GOT3 (cell line): ENCODE measurements at places on chromosomes 11 and 22.

DNA sequence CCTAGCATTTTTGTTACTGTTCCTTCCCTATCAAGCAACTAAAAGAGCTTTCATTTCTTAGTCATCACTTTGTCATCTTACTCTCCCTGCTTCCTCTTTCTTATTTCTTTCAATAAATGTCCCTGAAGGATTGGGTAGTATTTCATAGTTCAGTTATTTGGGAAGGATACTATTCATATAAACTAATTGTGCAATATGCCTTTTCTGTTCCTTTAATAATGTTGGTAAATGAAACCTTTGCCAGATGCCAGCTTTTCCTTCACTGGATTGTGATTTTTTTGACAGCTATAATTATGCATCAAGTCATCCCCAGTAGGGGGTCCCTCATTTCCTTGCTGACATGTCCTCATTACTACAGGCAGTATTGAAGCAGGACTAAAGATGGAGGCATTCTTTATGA lies 101.7 kb downstream of the ATM start:
- DNase-seq: no peak

- no peak for DNase-seq
These were observed 97.9 kb downstream of the STIM1 start for GRCh38 chr11:3953327-3953726.

DNA sequence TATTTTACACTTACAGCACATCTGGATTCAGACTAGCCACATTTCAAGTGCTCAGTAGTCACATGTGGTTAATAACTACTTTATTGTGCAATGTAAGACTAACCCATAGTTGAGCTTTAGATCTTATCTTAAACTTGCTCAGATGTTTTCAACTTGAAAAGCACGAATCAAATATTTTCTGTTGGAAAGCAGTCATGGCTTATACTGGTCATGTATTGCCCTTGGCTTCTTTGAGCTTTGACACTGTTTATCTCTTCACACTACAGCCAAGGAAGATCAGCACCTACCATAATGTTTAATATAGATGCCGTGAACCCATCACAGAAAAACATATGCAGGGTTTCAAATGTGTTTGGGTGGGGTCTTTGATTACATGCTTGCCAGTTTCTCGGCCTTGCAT lies 4.4 kb downstream of the RBX1 start:
- DNase-seq: no peak

- no peak for DNase-seq
These were observed 23.1 kb upstream of the MICAL2 start for GRCh38 chr11:12087075-12088004.

DNA sequence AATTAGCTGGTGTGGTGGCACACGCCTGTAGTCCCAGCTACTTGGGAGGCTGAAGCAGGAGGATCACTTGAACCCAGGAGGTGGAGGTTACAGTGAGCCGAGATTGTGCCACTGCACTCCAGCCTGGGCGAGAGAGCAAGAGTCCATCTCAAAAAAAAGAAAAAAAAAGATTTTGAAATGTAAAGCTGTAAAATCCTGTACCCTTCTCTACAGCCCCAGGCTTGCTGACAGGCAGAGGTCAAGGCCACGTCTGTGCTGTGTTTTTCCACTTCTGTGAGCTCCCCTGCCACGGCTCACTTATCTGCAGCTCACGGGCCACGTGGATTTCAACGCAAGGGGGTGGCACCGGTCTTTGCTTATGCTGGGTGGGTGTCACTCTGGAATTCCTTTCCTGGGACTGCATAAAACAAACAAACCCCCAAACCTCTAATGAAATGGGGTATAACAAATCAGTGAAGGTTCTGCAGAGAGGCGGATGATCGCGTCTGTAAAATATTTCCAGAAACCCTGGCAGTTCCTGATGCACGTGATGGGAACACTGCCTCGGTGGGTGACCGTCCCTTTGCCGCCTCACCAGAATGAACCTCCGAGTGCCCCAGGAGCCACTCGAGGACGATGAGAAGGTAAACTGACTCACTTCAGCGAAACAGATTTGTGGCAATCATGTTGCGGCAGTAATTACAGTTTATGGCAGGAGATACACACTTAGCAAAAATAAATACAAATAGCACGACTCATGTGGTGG lies 44.0 kb upstream of the ATXN10 start:
- no peak for DNase-seq

- DNase-seq: no peak
These were observed 14.8 kb downstream of the OR52M1 start for GRCh38 chr11:4559527-4560440.

DNA sequence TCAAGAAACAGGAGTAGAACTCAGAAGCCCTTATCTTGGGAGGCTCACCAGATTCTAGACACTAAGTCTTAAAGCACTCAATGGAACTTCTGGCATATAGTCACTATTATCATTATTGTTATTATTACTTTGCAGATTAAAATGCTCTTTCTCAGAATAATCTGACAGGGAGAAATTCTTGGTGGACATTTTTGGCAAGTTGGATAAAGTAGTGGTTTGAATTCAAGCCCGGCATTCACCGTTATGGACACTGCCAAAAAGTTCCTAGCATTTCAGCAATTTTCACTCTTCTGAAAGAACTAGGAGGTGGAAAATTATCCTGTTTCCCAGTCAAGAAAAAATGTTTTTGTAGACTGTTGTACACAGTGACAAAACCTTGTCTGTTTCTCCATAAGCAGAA lies 179.6 kb upstream of the ISX start:
- DNase-seq: no peak

- no peak for DNase-seq
These were observed 56.5 kb downstream of the NAT10 start for GRCh38 chr11:34161812-34162492.

GRCh38 chr22:22767876-22768602 lies 119.6 kb upstream of the IGLL5 start:
- no peak for DNase-seq

DNA sequence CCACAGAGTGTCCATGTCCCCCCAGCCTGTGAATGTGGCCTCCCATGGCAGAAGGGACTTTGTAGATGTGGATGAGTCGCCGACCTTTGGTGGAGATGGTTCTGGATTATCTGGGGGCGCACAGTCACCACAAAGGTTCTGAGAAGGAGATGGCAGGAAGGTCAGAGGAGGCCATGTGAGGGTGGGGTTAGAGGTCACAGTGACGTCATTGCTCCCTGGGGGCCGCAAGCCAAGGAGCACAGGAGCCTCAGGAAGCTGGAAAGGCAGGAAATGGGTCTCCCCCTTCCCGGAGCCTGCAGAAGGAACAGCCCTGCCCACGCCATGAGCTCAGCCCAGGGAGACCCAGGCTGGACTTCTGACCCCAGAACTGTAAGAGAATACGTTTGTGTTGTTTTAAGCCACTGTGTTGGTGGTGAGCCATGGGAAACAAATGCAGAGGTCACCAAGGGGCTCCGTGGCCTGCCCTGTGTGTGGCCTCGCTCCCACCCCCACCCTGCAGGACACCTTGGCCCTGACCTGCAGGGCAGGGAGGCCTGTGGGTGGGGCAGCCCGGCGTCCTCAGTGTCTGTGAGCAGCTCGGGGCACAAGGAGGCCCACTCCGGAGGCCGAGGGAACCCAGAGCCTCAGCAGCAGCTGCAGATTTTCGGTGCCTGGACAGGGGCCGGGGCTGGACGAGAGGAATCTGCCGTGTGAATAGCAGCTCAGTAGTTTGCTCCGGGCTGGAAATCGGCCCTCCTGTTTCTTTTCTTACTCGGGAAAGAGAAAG lies 32.1 kb downstream of the GRAMD4 start:
- no peak for DNase-seq

DNA sequence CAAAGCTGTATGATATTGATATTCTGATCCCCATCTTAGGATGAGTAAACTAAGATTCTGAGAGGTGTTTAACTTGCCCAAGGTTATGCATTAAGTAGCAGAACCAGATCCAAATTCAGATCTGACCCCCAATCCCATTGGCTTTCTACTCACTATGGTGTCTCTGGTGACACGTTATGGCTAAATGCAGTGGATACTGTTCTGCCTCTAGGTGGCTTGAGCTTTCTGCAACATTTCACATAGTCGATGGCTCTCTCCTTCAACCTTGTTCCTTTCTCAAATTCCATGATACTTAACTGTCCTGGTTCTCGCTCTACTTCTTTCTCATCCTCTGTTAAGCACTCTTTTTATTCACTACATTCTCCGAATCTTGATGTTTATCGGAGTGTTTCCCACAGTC lies 9.4 kb downstream of the C11orf97 start:
- DNase-seq: no peak

- DNase-seq: no peak
These were observed 6.7 kb downstream of the OR6M1 start for GRCh38 chr11:123799438-123799837.

DNA sequence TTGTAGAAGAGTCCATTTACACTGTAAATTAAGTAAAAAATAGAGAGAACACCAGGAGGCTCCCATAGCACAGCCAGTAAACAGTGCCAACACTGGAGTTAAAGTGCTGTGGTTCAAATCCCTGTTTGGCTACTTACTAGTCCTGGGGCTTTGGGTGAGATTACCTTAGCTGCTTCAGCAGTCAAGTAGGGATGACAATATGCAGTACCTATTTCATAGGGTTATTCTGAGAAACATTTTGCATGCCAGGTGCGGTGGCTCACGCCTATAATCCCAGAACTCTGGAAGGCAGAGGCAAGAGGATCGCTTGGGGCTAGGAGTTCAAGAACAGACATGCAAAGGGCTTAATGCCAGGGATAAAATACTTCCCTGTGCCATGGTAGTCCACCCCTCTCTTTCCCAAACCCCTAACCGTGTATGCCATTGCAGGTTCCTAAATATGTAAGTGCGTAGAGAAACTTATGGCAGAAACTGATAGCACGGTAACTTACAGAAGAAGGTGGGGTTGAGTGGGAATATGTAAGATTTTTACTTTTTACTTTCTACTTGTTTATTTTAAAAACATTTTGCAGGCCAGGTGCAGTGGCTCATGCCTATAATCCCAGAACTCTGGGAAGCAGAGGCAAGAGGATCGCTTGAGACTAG lies 86.4 kb upstream of the PICALM start:
- DNase-seq: no peak

- DNase-seq: no peak
These were observed 1079.0 kb upstream of the TENM4 start for GRCh38 chr11:80519596-80520506.

DNA sequence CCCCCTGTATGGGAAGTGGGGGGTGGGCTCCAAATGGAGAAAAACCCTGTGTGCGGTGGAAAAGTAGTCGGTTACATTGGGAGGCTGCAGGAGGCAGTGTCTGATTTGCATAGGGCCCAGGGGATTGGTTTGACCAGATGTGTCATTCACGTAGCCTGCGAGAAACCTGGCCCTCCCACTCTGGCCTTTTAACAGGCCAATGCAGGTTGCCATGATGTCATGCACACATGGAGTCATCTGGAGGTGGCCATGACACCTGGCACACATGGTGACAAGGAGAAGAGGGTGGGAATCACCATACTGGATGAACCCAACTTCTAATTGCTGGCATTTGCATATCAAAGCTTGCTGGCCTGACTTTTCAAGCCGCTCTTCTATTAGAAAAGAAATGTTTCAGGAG lies 50.6 kb downstream of the FAM181B start:
- no peak for DNase-seq

DNA sequence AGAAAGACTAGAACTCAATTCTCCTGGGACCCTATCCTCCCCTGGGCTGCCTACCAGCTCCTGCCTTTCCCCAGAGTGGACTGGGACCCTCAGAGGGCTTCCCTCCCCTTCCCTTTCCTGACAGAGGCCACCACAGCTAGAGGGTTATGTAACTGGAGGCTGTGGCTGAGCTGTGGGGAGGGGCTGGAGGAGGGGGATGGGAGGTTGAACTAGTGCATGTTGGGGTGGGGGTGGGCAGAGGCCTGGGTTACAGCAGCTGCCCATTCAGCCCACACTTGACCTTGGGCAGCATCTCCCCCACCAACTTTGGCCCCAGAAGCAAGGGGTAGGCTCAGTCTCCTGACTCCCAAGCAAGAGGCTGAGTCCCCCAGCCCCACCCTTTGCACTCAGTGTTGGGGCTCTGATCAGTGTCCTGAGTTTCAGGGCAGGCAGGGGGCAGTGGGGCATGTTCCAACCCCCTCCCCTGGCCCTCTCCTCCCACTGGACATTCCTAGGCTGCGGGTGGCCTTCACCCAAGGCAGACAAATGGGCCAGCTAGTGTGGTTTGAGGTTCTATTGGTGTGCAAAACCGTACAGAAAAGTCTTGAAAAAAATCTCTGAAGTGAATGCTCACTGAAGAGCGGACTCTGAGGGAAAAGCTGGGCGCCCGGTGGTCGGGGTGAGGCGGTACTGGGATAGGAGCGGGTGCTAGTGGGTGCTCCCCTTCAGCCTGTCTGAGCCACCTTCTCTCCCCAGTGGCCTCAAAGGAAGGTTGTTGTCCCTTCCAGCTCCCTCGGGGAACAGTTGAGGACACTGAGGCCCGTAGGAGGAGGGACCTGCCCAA lies 3.8 kb downstream of the KCNC1 start:
- no peak for DNase-seq

DNA sequence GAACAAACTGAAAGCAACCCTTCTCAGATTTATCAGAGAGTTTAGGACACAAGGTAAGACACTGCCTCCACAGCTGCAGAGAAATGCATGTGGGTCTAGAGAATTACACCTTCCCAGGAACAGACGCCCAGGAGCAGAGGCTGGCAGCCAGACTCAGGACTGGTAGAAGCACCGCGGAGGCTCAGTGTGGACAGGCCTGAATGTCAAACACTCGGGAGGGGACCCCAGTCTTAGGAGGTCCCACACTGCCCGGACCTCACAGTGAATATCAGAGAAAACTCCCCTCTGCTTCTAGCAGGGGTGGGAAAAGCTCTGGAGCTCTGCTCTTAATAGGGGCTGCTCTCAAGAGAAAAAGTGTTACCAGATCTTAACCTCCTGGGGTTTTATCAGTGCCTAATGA lies 952.7 kb downstream of the BRD1 start:
- no peak for DNase-seq

- no peak for DNase-seq
These were observed 32.1 kb downstream of the CACNG2 start for GRCh38 chr22:36671404-36671803.

- DNase-seq: no peak
These were observed 13.0 kb upstream of the EIF3D start for GRCh38 chr22:36541831-36542411.

- DNase-seq: no peak
These were observed 132.4 kb downstream of the TENM4 start for GRCh38 chr11:79308429-79308828.

GRCh38 chr22:33923033-33923432 lies 2.8 kb upstream of the LARGE1 start:
- DNase-seq: no peak

DNA sequence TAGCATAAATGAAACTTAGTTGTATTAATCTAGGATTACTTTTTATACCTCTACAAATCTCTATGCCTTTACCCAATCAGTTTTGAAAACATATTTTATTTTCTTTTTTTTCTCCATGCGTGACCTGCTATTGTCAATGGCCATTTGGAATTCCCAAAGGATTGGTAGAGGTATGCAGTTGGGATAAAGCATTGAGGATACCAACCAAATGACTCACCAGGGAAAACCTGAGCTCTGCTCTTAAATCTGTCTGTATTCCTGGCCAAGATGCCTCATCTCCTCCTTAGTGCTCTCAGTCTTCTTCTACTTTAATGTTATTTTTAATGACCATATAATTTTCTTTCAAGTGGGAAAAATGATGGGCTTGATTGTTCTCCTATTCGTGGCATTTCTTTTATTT lies 61.9 kb downstream of the EHF start:
- DNase-seq: no peak
